ENCODE measurements at places on chromosomes 3 and 15.
A peak's percentile ranks its signal among the peaks of the same experiment; 100 is the strongest.

GRCh38 chr15:99424978-99425656 lies 140.7 kb upstream of the MEF2A start:
- DNase-seq = no peak

DNA sequence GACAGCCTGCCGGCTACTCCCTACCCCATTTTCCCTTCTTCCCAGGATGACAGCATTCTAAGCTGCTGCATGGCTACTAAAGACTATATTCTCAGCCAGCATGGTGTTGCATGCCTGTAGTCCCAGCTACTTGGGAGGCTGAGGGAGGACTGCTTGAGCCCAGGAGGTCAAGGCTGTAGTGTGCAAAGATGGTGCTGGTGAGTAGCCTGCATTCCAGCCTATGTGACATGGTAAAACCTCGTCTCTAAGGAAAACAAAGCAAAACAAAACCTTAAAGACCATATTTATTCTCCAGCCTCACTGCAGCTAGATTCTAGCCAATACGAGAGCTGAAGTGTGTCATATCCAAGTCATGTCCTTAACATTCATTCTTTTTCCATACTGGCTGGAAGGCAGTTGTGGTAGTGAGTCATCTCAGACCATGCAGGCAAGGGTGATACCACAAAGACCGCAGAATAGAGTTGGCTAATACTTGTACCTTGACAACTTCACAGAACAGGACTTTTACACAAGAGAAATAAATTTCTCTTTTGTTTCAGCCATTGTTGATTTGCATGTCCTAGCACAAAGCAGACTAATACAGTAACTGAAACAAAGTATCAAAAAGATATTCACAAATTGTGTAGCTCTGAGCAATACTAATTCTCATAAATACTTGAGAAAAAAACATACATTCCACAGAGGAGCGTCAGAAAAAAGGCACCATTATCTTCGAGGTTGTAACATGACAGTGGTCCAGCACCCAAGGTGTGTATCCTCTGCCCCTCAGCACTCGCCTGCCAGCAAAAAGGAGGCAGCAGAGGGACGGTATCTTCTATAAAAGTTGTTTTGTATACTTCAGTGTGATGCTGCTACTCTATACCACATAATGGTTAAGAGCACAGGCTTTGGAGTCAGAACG lies 14.8 kb downstream of the PBRM1 start:
- no peak for DNase-seq

GRCh38 chr3:35670408-35670965 lies 31.2 kb downstream of the ARPP21 start:
- no peak for DNase-seq

- DNase-seq = no peak
These were observed 29.7 kb downstream of the ZNF106 start for GRCh38 chr15:42461261-42461660.

- DNase-seq = no peak
These were observed 4.3 kb upstream of the EIF3J start for GRCh38 chr15:44532689-44533088.

GRCh38 chr15:98358971-98359370 lies 289.4 kb upstream of the IGF1R start:
- DNase-seq = no peak

- peak; percentile 64 for DNase-seq
These were observed 164.0 kb downstream of the MINAR1 start for GRCh38 chr15:79595995-79596622.

- no peak for DNase-seq
These were observed 18.1 kb upstream of the ATP1B3 start for GRCh38 chr3:141858312-141858711.

GRCh38 chr15:96977886-96978285 lies 647.4 kb downstream of the NR2F2 start:
- no peak for DNase-seq

DNA sequence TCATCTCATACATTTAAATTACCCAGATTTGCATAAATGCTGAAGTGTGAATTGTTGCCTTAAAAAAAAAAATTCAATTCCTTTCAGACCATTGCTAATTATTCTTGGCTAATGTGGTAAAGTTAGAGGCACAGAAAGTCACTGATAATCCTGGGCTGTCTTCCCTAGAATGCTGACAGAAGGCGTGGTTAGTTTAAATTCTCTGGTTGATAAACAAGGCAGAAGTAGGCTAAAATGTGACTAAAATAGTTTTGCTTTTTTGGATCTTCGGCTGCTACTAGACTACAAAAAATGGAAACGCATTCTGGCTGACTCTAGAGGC lies 193.7 kb downstream of the OTOL1 start:
- DNase-seq = peak; percentile 89

- no peak for DNase-seq
These were observed 95.2 kb downstream of the AQP9 start for GRCh38 chr15:58233341-58233740.

GRCh38 chr3:46068501-46068900 lies 41.2 kb upstream of the XCR1 start:
- DNase-seq = no peak

DNA sequence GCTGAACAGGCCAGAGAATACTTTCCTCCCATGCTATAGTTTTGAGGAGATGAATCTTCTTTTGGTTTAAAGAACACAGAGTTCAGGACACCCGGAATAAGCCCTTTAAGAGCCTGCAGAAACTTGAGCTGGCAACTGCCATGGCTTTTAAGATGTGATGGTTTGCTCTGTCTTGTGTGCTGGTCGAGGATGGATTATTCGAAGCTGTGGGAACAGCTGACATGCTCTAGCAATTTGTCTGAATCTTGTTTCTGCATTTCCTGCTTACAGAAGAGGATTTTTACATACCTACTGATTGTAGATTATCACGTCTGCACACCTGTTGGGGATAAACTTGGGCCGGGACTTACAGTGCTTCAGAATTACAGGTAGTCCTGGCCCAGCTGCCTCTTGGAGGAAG lies 396.9 kb downstream of the LRTM1 start:
- no peak for DNase-seq

GRCh38 chr3:170909129-170909903 lies 879 bp upstream of the EIF5A2 start:
- DNase-seq = no peak

DNA sequence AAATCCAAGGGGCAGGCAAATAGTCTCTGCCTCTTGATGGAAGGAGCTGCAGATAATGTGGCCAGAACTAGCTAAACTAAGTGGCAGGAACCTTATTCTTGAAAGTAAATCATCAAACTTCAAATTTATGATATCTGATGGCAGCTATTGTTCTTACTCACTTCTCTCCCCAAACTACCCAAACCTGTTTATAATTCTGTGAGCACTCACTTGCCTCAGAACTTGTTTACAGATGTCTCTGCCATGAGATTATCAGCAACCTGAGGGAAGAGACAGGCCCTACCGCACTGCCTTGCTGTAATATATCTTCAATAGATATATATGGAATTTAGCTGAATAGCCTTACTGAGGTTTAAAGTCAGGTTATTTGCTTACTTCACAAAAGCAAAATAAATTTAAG lies 2.2 kb upstream of the B3GALNT1 start:
- no peak for DNase-seq

GRCh38 chr15:70505411-70505919 lies 257.9 kb downstream of the UACA start:
- no peak for DNase-seq

GRCh38 chr3:178930116-178930515 lies 141.5 kb downstream of the ZMAT3 start:
- DNase-seq = no peak

DNA sequence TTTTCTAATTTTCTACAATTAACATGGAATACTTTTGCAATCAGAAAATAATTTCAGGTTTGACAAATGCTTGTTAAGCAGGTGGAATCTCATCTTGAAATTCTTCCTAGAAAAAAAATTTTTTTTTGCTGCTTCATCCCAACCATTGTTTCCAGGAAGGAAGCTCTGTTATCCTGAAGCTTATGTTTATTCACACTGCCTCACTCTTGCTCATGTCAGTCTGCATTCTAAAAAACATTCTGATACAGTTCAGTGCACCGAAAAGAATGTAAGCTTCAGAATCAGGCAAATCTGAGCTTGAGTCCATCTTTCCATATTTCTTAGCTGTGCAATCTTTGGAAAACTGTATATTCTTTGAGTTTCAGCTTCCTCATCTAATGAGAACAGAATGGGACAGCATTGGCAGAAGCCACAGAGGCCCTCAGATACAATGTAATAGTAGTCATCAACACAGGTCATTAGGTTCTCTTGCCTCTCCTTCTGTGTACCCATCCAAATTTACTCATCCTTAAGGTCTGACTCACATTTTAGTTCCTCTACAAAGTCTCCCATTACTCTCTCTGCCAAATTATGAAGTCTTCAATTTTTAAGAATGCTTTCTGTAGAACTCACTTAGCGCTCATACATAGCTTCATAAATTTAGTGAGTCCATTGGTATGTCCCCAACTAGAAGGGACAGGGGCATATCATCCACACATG lies 881.8 kb upstream of the NR2F2 start:
- DNase-seq = no peak
